ENCODE measurements at places on chromosomes 2 and 18.

DNA sequence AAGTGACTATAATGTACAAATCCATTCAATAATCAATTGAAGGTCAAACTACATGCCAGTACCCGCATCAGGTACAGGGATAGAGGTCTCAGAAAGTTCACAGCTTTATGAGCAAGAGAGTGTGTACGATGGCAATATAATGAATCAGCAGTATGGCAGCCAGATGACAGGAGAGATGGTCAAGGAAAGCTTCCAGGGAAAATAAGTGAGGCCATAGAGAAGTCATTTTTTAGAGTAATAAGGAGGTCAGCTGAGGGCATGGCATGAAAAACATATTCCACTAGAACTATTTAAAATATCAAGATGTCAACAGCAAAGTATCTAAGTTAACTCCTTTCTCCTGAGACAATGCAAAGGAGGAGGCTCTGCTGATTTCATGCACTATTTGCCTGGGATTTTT is 108.0 kb downstream of the SLC8A1 start:
- DNase-seq: no peak

- DNase-seq: no peak
These were observed 13.7 kb downstream of the CFAP65 start for GRCh38 chr2:219027511-219028055.

DNA sequence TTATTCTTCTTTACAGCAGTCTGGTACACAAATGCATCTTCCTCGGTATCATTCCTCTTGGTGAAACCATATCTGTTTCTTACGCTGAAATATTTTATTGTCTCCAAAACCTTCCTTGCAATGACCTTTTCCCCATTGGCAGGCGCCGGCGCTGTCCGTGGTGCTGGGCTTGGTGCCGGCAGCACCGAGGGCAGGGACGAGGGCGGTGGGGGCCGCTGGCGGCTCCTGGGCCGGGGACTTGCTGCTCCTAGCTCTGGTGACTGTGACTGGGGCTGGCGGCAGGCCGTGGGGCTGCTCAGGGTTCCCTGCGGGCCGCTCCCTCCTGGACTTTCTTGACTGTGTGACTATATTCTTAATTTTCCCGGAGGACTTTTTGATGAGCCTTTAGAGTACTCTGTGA is 72.5 kb downstream of the GPR39 start:
- DNase-seq: no peak

- no peak for DNase-seq
These were observed 27.5 kb downstream of the BIN1 start for GRCh38 chr2:127079358-127079920.

DNA sequence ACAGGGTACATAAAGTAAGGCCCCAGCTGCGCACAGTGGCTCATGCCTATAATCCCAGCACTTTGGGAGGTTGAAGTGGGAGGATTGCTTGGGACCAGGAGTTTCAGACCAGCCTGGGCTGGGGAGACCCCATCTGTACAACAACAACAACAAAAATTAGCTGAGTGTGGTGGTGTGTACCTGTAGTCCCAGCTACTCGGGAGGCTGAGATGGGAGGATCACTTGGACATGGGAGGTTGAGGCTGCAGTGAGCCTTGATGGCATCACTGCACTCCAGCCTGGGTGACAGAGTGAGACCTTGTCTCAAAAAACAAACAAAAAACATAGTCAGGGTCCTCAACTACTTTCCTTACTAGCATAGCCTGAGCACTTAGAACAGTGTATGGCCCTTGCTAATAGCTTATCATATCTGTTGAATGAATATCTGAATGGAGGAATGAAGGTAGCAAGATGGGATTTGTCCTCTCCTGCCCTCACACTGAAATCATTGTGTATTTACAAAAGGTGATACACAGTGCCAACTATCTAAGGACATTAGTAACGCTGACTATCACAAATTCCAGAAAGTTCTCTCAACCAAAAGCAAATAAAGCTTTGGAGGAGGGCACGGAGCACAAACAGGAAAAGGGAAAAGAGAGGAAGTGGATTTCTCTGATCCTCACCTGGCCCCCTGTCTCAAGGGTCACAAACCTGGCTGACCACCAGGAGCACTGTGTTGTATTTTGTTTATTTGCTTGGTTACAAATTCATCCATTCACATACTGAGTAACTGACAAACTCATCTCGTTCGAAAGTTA is 38.1 kb downstream of the L3MBTL4 start:
- no peak for DNase-seq

GRCh38 chr2:40488927-40489677 is 37.2 kb upstream of the SLC8A1 start:
- DNase-seq: no peak

DNA sequence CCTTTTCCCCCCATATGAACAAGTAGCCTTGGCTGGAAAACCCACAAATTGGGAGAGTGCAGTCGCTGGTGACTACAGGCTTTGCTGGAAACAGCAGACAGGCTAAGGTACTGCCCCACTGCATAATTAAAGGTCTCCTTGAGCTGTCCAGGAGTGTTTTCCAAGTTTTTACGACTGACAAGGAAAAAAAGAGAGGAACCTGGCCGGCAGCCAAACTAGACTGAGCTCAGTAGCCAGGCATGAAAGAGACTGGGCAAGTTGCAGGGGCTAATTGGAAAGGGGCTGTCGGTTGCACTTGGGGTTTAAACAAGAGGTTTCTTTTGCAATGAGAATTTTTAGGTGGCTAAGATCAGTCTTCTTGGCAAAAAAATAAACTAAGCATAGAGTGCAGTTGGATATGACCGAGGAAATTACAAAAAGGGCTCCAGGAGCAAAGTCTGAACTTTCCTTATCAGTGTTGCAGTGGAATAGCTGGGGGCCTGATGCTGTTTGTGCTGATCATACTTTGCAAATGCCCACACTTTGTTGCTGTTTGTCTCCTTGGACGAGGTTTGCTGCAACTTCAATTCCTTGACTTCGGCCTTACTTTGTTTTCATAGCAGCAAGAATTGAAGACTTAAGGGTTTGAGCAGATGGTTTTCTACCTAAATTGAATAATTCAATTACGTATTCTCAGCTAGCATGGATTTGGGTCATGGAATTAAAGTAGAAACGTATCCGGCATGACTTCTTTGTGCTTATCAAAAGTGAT is 2.1 kb downstream of the GULP1 start:
- no peak for DNase-seq

DNA sequence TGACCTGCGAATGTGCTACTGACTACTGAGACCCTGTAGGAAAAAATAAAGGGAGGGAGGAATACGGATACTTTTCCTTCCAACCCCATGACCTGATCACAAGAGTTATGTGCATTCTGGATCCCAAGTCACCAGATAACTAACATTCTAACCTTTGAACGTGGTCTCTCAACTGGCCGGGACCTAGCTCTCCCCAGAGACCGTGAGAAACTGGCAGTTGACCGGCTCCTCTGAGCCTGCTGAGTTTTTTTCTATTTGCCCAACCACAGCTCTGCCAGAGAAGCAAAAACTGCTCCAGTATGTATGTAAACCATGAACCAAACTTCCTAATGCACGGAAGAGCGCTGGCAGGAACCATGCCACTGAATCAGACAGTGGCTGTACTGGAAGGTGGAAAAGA is 47.5 kb upstream of the PTMA start:
- DNase-seq: no peak

DNA sequence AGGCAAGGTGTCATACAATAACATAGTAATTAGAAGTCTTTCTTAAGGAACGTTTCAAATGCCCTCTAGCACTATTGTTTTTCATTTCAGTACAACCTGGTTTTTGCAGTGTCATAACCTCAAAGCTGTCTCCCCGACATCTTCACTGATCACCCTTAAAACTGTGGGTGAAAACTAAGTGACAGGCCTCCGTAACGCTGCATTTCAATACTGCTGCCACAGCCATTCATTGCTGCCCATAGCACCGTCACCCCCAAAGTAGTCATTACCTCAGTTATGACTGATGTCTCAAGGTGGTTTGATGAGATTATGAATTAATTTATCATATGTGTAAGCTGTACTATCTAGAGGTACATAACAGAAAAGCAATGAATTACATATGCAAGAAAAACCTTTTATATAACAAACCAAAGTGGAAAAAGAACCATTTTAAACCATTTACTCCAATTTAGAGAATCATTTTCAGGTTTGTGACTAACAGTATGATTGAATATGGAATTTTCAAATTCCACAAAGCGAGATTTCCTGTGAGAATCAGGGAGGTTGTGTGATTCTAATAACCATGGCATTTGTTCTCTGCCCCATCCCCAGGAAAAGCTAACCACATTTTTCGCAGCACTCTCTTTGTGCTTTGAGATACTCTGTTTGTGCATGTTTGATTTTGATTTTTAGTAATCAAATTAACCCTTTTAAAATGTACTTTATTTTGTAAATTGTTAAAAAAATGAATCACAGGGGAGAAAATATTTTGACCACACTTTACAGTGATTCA is 263.0 kb downstream of the PTGR3 start:
- no peak for DNase-seq

- no peak for DNase-seq
These were observed 73.6 kb downstream of the CIB4 start for GRCh38 chr2:26567534-26567933.

DNA sequence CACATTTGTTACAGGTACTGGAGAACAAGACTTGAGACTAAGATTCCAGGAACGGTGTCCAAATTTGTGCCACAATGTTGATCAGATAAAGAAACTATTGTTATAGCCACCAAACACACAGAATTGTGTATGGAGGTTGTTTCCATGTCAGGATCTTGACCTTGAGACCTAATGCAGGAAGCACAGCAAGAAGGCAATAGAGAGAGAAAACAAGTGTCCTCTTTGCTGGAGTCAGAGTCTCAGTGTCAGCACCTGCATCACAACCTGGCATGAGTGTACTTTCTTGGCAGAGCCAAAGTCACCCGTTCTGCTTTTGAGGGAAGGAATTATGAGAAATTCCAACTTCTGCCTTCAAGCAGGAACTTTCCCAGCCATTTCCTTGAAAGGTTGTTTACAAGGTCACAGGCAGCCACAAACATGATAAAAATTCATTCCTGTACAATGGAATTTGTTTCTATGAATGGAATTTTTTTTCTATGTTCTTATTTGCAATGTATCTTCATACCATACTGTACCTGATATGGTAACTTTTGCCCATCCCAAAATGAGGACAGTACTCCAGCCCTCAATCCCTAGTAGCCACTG is 118.4 kb downstream of the PKP4 start:
- no peak for DNase-seq

- DNase-seq: no peak
These were observed 2.7 kb downstream of the TCF4 start for GRCh38 chr18:55585065-55585919.

DNA sequence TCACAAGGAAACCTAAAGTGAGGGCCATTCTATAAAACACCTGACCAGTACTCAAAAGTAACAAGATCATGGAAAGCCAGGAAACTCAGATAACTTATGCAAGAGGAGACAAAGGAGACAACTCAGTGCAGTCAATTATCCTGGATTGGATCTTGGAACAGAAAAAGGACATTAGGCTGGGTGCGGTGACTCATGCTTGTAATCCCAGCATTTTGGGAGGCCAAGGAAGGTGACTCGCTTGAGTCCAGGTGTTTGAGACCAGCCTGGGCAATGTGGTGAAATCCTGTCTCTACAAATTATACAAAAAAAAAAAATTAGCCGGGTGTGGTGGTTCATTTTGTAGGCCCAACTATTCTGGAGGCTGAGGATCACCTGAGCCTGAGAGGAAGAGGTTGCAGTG is 424.5 kb upstream of the SPRED2 start:
- no peak for DNase-seq

DNA sequence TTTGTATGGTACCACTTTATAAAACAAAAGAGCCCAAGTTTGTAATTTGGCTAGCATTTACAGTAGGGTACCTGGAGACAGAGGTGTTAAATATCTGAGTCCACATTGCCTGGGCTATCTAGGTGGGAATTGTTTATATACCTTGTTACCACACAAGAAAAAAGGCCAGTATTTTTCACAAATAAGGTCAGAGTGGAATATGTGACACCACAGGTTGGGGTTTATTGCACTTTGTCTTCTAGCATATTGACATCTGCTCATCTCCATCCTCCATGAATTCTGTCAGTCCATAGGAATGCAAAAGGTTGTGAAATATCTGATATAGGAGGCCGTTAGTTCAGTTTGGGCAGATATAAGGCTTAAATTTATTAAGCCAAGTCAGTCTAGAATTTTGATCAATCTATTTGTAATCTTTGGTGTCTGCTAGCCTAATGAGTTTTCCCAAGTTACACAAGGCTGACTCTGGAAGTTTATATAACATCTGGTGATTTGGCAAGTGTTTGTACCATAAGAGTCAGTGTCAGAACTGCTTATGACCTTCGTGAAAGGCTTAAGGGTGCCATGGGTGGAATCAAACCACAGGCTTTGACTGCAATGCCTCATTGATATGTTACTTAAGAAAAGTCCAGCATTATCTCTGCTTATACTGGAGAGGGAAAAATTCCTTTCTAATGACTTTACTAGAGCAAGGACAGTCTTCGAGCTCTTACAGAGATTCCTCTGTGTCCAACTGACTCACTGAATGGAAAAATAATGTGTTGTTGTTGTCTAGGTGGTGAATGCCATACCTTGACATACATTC is 11.3 kb upstream of the DPP4 start:
- DNase-seq: no peak

DNA sequence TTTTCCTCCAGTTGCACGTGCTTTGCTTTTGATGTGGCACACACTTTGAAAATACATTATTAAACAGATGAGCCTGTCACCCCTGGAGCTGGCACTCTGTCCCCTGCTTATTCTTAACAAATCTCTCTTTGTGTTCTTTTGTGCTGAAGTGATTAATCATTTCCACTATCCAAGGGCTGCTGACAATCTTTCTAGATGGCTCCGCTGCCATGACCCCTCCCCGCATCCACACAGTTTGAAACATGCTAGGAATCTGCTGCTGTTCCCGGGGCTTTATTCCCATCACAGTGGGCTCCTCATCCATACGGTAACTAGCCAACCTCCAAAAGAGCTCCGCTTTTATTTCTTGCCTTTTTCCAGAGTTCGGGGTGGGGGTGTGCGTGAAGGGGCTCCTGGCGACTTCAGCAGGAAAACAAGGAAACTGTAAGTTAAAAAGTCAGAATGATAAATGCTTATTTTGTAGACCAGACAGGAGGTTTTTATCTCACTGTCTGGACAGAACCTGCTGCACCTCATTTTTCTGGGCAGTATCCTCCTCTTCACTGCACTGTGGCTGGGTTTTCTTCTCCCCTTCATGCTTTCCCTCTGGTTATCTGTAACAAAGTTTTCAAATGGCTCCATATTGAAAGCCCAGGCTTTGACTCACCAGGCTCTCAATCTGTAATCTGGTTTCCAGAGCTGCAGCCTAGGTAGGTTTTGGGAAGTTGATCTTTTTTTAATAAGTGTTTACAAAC is 319.7 kb downstream of the AFF3 start:
- DNase-seq: no peak

DNA sequence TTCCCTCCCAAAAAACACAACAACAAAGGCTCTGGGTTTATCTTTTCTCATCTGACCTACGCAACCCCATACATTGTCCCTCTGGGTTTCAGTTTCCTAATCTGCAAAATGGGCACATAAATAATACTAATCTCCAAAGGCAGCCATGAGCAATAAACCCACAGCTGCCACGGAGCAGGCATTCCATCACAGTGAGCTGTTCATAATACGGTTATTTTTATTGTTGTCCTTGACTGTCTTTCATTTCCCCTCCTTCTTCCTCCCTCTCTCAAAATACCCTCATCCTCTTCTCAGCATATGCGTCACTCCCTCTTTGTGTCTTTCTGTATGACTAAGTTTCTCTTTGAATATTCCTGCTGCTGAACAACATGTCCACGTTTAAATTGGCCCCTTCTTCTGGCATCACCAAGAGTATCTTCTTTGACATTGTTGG is 129.8 kb upstream of the CAB39 start:
- DNase-seq: no peak

- no peak for DNase-seq
These were observed 230.4 kb downstream of the CMPK2 start for GRCh38 chr2:6635296-6635695.

- DNase-seq: no peak
These were observed 31.6 kb upstream of the CASP10 start for GRCh38 chr2:201151127-201151981.

- no peak for DNase-seq
These were observed 54.3 kb downstream of the TMX3 start for GRCh38 chr18:68660354-68661183.

All from activated gamma-delta T cell treated with anti-CD3 and anti-CD28 coated beads, Interleukin-2, amount 50 U/mL, for 16 hours (primary cell).